HFF-Myc (cell line): ENCODE measurements at places on chromosomes 4 and X.
A peak's percentile ranks its signal among the peaks of the same experiment; 100 is the strongest.

- no peak for DNase-seq
These were observed 199.9 kb downstream of the ENOX2 start for GRCh38 chrX:130702867-130703707.

- peak; percentile 11 for DNase-seq
These were observed 68.4 kb downstream of the MID2 start for GRCh38 chrX:107894038-107894437.

DNA sequence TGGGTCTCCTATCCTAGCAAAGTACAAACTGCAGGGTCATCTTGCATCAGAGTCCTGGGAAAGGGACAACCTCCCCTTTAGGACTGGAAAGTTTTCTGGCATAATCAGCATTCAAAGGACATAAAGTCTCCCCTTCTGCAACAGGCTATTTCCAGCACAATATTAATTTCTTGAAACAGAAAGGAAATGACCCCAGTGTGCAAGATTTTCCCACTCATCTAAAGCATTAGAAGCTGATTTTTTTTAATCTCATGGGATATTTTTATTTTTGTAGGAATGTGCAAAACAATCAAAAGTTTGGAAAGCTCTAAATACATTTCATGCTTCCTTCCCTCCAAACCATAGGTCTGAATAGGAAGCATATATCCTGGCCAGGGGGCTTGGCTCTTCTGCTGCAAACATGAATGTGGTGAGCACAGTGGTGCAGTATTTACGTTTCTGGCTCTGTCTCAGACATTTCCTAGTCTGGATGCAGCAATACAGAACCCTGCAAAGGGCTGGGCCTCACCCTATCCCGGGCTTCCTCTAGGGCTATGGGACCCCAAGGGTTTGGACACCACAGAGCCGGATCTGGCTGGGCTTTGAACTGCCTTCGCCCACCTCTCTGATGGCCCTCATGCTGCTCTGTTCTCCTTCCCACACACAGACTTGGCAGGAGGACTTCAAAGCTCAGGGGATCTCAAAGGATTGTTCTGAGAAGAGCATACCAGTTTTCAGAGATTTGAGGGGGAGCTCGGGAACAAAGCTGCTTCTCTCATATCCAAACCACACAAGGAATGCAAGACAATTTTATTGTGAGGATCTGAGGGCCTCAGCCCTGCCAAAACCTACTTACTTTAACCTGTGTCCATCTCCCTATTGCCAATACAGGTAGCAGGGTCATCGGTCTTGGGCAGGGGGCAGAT, 64.9 kb downstream of the POLR2B start:
- DNase-seq, result peak; percentile 63

GRCh38 chr4:35125995-35126712, 1118.2 kb downstream of the ARAP2 start:
- DNase-seq, result no peak

DNA sequence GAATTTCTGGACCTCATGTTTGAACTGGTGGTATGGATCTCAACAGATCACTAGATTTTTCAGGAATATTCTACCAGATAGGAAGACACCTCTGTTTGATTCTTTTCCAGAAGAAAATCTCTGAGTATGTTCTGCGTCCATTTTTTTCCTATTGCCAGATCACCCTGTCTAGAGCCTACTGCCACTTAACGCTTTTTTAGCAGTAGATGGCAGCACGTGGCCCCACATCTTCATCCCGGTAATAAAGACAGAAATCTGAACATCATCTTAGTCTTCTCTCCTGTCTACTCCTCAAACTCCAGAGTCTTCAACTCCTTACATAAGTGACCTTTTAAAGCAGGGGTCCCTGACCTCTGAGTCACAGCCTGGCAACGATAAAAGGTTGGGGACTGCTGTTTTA, 184.7 kb downstream of the TMA16 start:
- DNase-seq, result no peak

DNA sequence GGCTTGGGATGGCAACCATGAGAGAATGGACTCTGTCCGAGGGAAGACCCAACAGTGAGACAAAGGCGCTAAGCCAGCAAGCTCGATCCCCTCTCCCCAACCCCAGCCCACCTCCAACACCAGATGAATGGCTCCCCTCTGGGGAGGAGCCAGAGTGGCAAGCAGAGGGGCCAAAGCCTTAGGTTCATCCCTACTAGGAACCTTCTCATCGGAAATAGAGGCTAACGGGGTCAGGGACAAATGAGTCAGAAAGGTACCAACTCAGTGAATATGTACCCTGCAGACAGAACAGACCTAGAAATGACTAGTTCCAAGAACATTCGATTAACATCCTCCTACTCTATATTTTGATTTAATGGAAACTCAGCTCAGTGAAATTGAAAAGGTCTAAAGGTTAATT, 73.9 kb downstream of the NSG1 start:
- no peak for DNase-seq
